ENCODE measurements at places on chromosomes 3 and 15. TPM values are rescaled to one million over a fixed set of nuclear protein-coding genes. Genes with fewer than 3 reads are reported as not detected.

Gene C3orf85
- not detected for total RNA-seq

Gene HRH1
- total RNA-seq: 7.8 TPM

Gene CPB1
- not detected for total RNA-seq

Gene CTXND1
- not detected for total RNA-seq

Gene GPR149
- not detected for total RNA-seq

Gene TMC3
- total RNA-seq: not detected

Gene SCN5A
- total RNA-seq: 0.54 TPM

Data from A549 treated with ZK216348 at 1 μM for 4 hours (cell line).